ENCODE measurements at places on chromosomes 1 and 21. TPM values are rescaled to one million over a fixed set of nuclear protein-coding genes. Genes with fewer than 3 reads are reported as not detected.

GALE gene
- total RNA-seq = 196 TPM

TMEM200B gene
- total RNA-seq = 23.9 TPM

ELAVL4 gene
- not detected for total RNA-seq

RNU1-2 gene
- not detected for total RNA-seq

DISP1 gene
- 6.8 TPM for total RNA-seq

TSPEAR gene
- not detected for total RNA-seq

PAQR6 gene
- not detected for total RNA-seq

ACTRT2 gene
- not detected for total RNA-seq

C8A gene
- not detected for total RNA-seq

EDEM3 gene
- total RNA-seq = 4.4 TPM

NHLH1 gene
- not detected for total RNA-seq
